ENCODE measurements at places on chromosomes 6 and 20.

GRCh38 chr20:11231742-11232648 is 558.2 kb upstream of the JAG1 start:
- no peak for DNase-seq

- no peak for DNase-seq
These were observed 579.0 kb downstream of the EPHA7 start for GRCh38 chr6:92840246-92840930.

DNA sequence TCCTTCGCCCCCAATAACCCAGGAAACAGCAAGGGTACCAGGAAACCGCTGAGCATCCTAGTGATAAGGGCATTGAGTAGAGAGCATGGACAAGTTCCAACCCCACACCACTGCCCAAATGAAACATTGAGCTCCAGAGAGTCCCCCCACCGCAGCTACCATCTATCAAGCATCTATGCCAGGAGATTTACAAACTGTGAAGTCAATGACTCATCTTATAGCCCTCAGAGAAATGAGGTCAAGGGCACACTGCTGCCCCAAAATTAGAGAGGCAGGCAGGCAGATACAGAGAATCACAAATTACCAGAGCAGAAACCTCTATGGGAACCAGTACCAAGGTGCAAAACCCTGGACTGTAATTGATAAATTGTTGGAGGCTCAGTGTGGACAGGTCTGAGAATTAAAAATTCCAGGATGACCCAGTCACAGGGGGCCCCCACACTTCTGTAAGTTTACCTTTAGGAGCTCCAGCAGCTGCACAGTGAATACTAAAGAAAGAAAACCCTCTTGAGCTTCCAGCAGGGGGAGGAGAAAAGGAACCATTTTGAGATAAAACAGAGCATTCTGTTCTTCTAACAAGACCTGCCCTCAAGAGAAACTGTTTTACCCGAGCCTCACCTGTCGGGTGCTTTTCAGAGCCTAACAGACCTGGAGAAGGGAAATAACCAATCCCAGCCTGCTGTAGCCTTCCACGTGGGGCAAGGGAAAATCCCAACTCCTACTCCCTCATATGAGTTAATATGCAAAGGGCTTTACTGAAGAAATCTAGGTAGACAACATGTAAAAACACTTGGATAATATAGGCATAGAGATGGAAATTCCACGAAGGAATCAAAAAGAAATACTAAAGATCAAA is 118.0 kb upstream of the ARID1B start:
- DNase-seq: no peak

- peak; percentile 97 for DNase-seq
These were observed 19.5 kb downstream of the ZNF311 start for GRCh38 chr6:28985462-28986164.

GRCh38 chr20:19867940-19868371 is 109.9 kb downstream of the RIN2 start:
- no peak for DNase-seq

DNA sequence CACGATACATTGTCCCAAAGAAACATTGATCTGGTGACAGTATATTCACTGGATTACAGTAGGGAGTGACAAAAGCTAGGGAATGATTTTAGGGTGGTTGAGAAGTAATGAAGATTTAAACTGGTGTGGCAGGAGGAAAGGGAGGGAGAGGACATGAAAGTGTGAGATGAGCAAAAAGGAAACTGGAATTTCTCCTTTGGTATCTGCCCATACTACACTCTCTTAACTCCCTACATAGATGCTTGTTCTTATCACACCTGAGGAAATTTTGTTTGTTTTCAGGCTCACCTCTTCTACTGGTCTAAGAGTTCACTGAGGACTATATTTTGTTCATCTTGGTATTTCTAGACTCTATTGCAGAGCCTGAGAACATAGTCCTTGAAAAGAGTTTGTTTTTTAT is 44.9 kb upstream of the CEP162 start:
- DNase-seq: no peak

GRCh38 chr6:119533603-119534279 is 184.2 kb upstream of the MAN1A1 start:
- DNase-seq: peak; percentile 83

GRCh38 chr6:78867370-78868040 is at the start of gene IRAK1BP1:
IRAK1BP1 (plus strand) TSS chr6:78867551; CDS start chr6:78867577, 26 bp downstream.
- peak; percentile 86 for DNase-seq

- DNase-seq: no peak
These were observed 67.8 kb upstream of the NNAT start for GRCh38 chr20:37453288-37453687.

- DNase-seq: no peak
These were observed 37.4 kb upstream of the KCNB1 start for GRCh38 chr20:49519777-49520359.

DNA sequence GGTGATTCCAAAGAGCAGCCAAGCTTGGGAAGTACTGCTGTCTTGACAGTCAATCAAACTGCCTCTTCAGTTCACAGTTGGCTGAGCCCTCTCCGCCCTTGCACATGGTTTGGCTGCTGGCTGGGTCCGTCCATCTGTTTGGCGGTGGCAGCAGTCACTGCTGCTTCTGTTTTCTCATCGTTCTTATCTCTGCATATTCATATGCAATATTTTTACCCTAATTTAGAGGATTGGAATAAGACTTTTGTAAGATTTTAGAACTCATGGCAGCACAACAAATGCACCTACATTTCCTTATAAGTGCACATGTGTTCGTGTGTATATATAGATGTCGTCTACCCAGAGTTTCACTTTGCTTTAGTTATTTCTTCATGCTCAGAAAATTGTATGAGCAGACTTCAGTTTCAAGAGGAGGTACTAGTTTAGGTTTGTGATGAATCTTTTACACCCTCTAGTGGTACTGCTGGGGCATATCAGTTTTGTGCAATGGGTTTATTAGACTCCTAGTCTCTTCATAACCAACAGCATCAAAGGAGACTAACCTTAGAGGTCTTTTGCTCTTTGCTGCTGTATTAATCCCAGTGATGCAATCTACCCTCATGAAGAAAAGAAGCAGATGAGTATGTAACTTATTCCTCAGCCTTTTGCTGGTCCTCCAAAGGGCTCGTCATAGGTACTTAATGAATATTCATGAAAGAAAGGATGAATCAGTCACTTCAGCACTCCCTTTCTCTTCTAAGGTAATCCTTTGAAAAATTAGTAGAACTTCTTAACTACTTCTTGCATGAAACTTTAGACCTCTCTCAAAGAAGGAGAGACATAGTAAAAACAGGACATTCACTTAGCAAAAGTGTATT is 44.3 kb downstream of the KHDC1L start:
- DNase-seq: peak; percentile 75

DNA sequence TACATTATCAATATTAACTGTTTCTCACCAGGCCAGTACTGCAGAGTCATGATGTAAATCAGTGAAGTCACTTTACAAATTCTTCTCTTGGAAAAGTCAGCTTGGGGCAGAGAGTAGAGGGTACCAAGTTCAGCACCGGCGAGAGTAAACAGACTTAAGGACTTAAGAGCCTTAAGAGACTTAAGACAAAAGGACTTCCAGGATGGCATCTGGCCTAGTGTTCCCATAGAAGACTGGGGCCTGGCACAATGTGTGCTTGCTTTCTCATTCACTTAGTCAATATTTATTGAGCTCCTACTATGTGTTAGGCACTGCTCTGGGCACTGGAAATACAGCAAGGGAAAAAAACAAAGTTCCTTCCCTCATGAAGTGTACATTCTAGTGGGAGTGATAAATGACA is 1.4 kb upstream of the SNPH start:
- no peak for DNase-seq

DNA sequence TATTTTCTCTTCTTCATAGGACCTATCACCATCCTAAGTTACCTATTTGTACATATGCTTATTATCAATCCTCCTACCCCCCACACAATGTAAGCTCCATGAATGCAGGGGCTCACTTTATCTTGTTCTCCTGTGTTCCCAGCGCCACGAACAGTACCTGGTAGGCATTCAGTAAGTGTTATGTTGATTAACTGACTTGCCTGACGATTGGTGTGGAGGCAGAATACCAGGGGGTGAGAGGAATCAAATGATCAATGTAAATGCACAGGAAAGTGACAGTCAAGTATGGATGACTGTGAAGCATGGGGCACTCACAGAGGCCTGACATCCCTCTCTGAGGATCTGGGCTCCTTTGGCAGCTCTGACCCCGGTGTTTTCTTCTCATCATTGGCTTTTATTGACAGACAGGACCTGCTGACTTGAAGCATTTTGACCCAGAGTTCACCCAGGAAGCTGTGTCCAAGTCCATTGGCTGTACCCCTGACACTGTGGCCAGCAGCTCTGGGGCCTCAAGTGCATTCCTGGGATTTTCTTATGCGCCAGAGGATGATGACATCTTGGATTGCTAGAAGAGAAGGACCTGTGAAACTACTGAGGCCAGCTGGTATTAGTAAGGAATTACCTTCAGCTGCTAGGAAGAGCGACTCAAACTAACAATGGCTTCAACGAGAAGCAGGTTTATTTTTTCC is 6.1 kb upstream of the IFT52 start:
- no peak for DNase-seq

Data from SW480 (cell line).